Esophagus muscularis mucosa (tissue), 4 donors: ENCODE measurements at places on chromosomes 7 and 10. TPM values are rescaled to one million over a fixed set of nuclear protein-coding genes. Genes with fewer than 3 reads are reported as not detected.

GRCh38 chr10:78336402-78336791 lies 302.7 kb downstream of the RPS24 start:
- no peaks in the 10 kb centered on the region for H3K36me3 ChIP-seq
- DNase-seq, result peak; percentile 70
- peak overlapping the region; percentile 55 for H3K27ac ChIP-seq
- H3K4me1 ChIP-seq, result peaks cover 42% of the 10 kb centered on the region
- H3K27me3 ChIP-seq, result no peaks in the 10 kb centered on the region

DNA sequence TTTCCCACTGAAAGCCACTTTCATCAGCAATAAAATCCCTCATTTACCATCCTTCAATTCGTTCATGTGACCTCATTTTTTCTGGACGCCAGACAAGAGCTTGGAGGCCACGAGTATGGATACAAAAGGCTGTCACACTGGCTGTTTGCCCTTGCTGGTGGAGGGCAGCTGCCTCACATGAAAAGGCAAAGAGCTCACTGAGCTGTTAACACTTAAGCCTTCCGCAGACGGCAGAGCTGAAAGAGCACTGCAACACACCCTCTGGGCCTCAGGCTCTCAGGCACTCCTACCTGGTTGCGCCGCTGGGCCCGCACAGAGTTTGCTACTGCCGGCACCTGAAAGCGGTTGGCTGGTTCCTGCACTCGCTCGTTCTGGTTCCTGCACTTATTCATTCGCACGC lies 193.5 kb downstream of the CFTR start:
- no peaks in the 10 kb centered on the region for H3K36me3 ChIP-seq
- H3K4me1 ChIP-seq, result no peaks in the 10 kb centered on the region
- no peak for DNase-seq
- no peak overlapping the region for H3K27ac ChIP-seq

The NACAD gene
- total RNA-seq, result 14.1 TPM

DNA sequence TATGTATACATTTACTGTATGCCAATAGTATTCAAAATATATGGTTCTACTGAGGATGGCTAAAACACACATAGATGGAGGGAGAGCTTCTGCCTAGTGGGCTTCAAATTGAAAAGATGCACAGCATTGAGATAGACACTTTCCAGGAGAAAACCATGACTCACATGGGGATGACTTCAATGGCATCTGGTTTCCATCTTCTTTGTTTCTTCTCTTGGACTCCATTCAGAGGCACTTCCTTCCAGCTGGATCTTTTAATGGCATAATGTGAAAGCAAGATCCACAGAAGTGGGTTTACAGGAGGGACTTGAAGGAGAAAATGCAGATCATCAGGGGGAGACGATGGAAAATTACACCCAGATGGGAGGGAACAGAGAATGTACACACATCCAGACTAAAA lies 84.9 kb downstream of the ZNF365 start:
- H3K4me3 ChIP-seq, result no peak overlapping the region
- no peaks in the 10 kb centered on the region for H3K27me3 ChIP-seq
- no peak overlapping the region for H3K27ac ChIP-seq
- DNase-seq, result no peak
- no peaks in the 10 kb centered on the region for H3K4me1 ChIP-seq
- no peaks in the 10 kb centered on the region for H3K36me3 ChIP-seq

The SPDYE3 gene
- total RNA-seq, result not detected

DNA sequence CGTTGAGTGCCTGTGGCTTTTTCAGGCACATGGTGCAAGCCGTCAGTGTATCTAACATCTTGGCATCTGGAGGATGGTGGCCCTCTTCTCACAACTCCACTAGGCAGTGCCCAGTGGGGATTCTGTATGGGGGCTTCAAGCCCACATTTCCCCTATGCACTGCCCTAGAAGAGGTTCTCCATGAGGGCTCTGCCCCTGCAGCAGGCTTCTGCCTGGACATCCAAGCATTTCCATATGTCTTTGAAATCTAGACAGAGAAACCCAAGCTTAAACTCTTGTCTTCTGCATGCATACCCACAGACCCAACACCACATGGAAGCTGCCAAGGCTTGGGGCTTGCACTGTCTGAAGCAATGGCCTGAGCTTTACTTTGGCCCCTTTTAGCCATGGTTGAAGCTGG lies 146.4 kb downstream of the ARL4A start:
- H3K27ac ChIP-seq, result no peak overlapping the region
- DNase-seq, result no peak
- H3K4me1 ChIP-seq, result no peaks in the 10 kb centered on the region
- no peak overlapping the region for H3K4me3 ChIP-seq

- H3K4me3 ChIP-seq, result no peak overlapping the region
- DNase-seq, result peak; percentile 82
- no peaks in the 10 kb centered on the region for H3K27me3 ChIP-seq
- H3K36me3 ChIP-seq, result no peaks in the 10 kb centered on the region
- H3K4me1 ChIP-seq, result no peaks in the 10 kb centered on the region
These were observed 583.6 kb upstream of the MGMT start for GRCh38 chr10:128883231-128884032.

The ADRB1 gene
- 10.4 TPM for total RNA-seq
